Neural cell (in vitro differentiated cells): ENCODE measurements at places on chromosomes 4 and X. TPM values are rescaled to one million over a fixed set of nuclear protein-coding genes. Genes with fewer than 3 reads are reported as not detected.

NLGN3 gene
- 11.7 and 20.0 TPM in 2 replicates for polyA plus RNA-seq

ESX1 gene
- not detected in 2 replicates for polyA plus RNA-seq

BTK gene
- polyA plus RNA-seq = not detected in 2 replicates

RP2 gene
- 8.9 and 12.1 TPM in 2 replicates for polyA plus RNA-seq

REELD1 gene
- polyA plus RNA-seq = not detected in 2 replicates

SPANXA1 gene
- polyA plus RNA-seq = not detected in 2 replicates

CACNA1F gene
- polyA plus RNA-seq = not detected in 2 replicates

DUSP21 gene
- not detected in 2 replicates for polyA plus RNA-seq

TMPRSS11A gene
- polyA plus RNA-seq = not detected in 2 replicates

CCDC110 gene
- 0.21 TPM in 1 of 2 replicates, not detected in the other for polyA plus RNA-seq

FANCB gene
- polyA plus RNA-seq = 0.17 and 0.40 TPM in 2 replicates

MAGEA9B gene
- not detected in 2 replicates for polyA plus RNA-seq

CXorf49B gene
- polyA plus RNA-seq = not detected in 2 replicates

PLXNA3 gene
- 17.2 and 22.2 TPM in 2 replicates for polyA plus RNA-seq

GPM6B gene
- polyA plus RNA-seq = 205 and 212 TPM in 2 replicates

BEND2 gene
- polyA plus RNA-seq = not detected in 2 replicates

POU3F4 gene
- polyA plus RNA-seq = 4.4 and 4.9 TPM in 2 replicates

C4orf50 gene
- polyA plus RNA-seq = 1.6 and 1.8 TPM in 2 replicates

F9 gene
- polyA plus RNA-seq = not detected in 2 replicates
